ENCODE measurements at places on chromosomes 2 and 18. TPM values are rescaled to one million over a fixed set of nuclear protein-coding genes. Genes with fewer than 3 reads are reported as not detected.

CHMP3 gene
- total RNA-seq, result 51.7 TPM

CBLN2 gene
- not detected for total RNA-seq

RGPD3 gene
- 0.18 TPM for total RNA-seq

CXCR1 gene
- total RNA-seq, result not detected

PROKR1 gene
- total RNA-seq, result 0.09 TPM

ATP6V1B1 gene
- total RNA-seq, result not detected

- DNase-seq, result no peak
Measured at GRCh38 chr18:42184685-42185477, 229.8 kb downstream of the PIK3C3 start.

GRCh38 chr2:61055557-61055956, 10.1 kb upstream of the SANBR start:
- no peak for DNase-seq

GRCh38 chr2:66897181-66897580, 462.3 kb downstream of the MEIS1 start:
- no peak for DNase-seq

- no peak for DNase-seq
Measured at GRCh38 chr2:174643356-174643755, 45.8 kb upstream of the WIPF1 start.

DNA sequence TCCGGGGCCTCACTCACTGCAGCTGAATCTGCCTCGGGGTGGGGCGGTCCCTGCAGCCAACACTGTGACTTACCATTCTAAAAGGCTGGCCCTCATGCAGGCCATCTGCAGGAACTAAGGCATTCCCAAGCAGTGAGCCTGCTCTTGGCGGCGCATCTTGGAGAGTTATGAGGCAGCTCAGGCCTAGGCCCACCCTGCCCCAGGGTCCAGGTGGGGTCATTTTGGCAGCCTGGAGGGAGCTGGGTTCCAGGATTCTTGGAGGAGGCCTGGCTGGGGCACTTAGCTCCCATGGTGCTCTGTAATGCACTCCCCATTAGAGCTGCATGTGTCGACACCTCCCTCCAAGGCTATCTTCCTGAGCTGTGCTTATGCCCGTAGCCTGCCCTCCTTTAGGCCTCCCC, 14.8 kb upstream of the BIN1 start:
- no peak for DNase-seq

- DNase-seq, result no peak
Measured at GRCh38 chr2:118880501-118880900, 33.1 kb upstream of the EN1 start.

DNA sequence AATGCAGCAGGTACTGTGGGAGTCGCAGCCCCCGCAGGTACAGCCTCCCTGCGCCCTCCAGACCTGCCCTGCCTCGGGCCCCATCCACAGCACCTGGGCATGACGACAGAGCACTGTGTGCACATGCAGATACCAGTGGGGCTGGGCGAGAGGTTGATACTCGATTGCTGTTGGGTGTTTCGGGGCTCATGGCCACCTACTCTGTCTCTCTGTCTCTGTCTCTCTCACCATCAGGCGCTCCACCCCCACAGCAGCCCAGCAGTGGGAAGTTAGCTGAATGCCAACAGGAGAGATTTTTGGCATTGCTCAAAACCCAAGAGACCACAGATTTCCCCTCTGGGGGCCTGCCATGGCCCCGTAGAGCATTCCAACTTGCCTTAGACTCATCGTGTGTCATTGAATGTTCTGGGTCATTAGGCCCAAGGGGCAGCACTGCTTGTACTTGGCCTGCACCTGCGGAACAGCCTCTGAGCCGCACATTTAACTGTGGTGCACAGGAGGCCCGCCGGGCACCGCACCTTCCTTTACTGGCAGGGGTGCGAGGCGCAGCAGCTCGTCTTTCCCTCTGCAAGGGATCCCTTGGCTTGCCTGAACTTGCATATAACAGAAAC, 18.8 kb downstream of the KCNIP3 start:
- no peak for DNase-seq

DNA sequence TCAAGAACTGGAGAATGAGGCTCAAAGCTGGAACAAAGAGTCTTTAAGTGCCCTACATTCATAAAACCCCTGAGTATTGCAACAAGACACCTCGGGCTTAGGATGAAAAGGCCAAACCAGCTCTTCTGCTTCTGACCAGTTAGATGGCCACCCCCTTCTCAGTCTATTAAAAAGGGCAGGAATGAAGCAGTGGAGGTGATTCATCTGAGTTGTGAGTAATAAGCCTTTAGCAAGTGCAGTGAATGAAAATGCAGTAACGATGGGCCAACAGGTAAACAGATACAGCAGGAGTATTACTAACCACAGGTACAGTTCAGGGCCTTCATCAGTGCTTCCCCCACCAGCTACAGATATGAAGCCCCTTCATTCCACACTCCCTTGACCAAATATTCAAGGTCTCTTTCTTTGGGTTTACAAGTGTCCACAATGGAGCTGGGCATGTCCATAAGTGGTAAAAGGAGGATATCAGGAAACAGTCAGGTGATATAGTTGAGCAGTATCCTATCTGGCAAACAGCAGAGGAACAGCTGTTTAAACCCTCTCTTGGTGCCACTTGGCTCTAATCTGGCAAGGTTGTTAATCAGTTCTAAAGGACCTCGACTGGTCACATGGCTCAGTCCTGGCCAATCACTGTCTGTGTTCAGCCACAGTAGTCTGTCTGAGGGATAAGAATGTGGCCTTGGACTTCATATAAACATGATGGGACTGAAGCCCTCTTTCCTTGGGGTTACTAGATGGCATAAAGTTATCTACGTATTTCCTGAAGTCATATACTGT, 17.8 kb downstream of the SERPINB13 start:
- no peak for DNase-seq

DNA sequence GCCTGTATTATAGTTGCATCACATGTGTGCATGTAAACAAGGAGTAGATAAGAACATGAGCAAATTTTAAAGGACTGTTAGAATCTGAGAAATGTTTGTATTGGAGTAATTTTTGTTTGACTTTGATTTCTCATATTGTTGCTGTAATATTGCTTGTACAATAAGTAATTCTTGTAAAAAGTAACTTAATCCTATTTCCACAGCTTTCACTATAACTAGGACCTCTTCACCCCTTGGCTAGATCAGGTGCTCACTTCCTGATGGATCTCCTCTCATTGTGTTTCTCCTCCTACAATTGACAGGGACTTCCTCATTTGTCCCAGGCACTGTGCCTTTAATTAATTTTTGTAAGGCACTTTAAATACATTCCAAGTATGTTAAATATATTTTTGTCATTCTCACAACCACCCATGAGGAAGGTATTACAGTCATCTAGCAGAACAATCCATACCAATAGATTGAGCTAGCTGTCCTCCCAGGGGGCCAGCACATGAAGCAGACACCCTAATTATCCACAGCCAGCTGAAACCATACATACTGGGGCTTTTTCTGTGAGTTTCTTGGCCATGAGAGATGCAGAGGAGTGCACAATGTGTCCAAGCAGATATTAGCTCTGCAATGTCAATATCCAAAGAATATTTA, 359.5 kb upstream of the ACVR2A start:
- no peak for DNase-seq

DNA sequence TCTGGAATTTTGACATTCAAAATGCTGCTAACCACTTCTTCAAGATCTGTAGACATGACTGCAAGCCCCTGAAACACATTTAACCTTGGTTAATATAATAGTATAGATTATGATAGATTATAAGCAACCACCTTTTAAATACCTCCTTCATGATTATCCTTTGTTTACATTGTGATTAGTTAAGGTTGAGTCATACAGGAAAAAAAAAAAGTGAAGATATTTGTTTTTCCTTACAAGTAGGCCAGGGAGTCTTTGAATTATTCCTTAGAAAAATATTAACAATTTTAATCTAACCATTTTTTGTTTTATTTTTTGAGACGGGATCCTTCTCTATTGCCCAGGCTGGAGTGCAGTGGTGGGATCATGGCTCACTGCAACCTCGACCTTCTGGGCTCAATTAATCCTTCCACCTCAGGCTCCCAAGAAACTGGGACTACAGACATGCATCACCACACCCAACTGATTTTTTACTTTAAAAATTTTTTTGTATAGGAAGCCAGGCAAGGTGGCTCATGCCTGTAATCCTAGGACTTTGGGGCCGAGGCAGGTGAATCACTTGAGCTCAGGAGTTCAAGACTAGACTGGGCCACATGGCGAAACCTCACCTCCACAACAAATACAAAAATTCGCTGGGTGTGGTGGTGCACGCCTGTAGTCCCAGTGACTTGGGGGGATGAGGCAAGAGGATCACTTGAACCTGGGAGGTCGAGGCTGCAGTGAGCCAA, 99.4 kb downstream of the SLC39A10 start:
- DNase-seq, result no peak

DNA sequence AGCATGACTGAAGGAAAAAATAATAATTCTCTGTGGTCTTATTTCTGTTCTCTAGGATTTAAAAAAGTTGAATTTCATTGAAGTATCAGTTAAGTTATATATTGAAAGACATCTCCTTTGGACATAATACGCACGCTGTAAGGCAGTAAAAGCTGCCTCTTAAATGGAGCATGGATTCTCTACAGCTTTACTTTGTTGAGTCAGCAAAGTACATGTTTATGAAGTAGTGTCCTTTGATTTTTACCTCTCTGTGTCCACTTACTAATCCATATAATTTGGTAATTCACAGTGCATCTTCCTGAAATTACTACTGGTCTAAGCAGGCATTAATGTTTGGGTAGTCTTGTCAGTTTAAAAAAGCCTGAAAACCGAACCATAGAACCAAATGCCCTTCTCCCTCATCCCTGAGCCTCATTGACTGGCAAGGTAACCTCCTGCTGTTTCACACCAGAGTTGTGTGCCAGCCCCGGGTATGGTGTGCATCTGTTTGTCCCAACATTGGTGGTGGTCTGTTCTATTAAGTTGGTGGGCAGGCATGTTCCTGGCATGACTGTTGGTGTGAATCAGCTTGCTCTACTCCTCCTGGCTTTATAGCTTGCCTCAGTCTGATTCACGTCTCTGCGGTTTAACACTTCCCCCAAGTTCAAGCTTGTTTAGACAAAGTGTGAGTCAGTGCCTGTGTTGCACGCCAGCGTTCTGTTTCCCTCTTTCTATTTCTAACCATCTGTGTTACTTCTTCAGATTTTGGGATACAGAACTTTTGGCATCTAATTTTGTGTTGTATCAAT, 71.0 kb upstream of the ITM2C start:
- peak; percentile 54 for DNase-seq

DNA sequence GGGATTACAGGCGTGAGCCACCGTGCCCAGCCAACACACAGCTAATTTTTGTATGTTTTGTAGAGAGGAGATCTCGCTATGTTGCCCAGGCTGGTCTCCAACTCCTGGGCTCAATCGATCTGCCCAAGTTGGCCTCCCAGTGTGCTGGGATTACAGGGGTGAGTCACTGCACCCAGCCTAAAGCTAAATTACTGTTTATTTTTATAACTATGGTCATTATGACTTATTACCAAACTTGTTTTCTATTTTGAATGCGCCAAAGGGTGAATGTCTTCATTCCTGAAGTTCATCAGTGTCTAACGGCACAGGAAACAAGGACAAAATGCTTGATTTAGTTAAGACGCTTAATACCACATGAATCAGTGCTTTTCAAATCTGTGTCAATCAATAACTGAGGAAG, 38.9 kb upstream of the GREB1L start:
- no peak for DNase-seq

DNA sequence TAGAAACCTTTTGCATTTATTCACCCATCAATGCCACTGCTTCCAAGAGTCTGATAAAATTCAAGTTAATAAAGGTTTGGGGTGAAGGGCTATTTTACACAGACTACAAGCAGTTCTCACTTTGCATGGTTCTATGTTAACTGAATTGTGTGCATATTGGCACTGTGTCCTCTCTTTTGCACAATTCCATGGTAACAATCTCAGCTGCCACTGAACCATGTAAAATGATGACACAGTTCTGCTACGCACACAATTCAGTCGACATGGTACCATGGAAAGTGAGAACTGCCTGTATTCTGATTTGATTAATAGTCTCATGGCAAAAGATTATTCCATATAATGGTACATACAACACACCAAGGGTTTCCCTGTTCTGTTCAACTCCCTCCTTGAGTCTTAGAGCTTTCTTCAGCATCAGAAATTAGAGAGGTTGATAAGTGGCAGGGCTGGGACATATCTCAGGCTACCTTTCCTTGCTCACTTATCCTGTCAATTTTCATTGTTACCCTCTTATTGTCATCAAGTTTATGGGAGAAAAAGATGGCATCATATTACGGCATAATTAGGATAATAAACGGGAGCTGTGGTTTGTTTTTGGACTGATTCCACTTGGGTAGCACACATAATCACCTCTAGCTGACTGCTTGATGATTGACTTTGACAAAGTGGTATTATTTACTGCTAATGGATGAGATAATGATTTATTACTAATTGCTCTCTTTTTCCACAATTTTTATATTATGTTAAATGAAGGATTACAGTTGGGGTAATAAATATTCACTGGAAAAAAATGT, 139.3 kb upstream of the CREB1 start:
- no peak for DNase-seq

Measured in CD8-positive, alpha-beta memory T cell (primary cell).